ENCODE measurements at places on chromosomes 13 and 19.

DNA sequence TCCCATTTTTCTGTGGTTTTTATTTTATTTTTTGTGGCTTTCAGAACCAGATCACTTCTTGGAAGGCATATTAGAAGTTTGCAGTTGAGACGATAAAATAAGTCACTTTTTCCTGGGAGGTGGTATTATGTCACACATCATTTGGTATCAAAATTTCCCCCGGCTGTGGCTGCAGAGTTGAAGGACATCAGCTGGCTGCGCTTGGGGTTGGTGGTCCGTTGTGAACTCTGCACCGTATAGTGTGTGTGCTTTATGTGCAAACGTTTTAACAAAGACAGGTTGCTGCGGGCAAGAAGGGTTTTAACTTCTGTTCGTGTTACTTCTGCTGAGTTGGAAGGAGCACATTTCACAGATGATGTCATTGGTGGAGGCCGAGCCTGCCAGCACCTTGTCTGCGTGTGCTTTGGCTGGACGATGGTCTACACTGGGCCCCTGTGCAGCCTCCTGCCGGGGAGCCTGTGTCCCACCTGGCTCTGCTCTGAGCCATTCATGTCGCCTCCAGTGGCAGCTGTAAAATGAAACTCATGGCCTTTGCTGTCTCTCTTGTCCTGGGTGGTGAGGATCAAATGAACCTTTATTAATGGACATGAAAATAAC lies 9.6 kb downstream of the ATP11A start:
- no peak for DNase-seq

DNA sequence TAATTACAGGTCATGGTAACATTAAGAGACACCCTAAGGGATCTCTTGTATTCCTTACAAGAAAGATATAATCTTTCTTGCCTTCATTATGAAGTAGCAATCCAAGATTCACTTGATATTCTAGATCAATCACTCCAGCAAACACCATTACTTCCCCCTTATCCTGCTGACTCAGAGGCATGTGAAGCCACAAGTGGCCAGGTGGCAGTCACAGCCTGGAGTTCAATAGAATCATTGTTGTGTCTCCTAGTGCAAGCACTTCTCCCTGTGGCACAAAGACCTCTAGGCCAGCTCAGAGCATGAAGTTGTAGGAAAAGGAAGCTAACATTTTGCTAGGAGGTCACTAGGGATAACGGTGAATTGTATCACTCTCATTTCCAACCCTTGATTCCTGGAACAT lies 864.3 kb upstream of the ATXN8OS start:
- DNase-seq: no peak

DNA sequence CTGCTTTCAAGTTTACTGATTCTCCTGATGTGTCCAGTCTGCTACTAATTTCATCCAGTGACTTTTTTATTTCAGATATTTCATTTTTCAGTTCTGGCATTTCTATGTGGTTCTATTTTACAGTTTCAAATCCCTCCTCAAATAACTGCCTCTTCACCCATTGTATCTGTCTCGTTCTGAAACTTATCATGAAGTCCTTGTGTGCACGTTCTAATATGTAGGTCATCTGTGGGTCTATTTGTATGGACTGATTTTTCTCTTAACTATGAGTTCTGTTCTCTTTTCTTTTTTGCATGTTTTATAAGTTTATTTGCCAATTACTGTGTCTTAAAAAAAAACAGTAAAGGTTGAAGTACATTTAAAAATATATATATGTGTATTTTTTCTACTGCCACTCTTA lies 43.3 kb downstream of the KCNC3 start:
- DNase-seq: no peak

DNA sequence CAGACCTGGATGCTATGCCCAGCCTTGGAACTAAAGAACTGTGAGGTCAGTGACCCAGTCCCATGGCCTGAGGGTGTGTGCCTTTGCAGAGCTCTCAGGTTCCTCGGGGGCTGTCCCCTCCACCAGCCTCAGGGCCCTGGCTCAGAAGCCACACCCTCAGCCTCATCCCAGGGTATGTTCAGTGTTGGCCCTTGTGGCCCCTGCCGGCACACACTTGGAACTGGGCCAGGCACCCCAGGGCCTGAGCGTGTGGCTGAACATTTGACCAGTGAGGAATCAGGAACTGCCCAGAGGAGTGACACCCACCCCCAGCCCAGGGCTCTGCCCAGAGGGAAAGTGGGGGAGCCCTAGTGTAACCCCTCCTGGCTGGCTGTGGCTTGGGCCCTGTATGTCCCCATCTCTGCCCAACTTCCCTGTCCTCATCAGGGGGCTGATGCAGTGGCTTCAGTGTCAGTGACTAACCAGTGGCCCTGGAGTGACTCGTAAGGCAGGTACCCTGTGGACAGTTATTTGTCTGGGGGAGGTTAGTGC lies 10.0 kb downstream of the NKPD1 start:
- no peak for DNase-seq

- no peak for DNase-seq
These were observed 2.5 kb downstream of the KANK3 start for GRCh38 chr19:8340341-8341096.

DNA sequence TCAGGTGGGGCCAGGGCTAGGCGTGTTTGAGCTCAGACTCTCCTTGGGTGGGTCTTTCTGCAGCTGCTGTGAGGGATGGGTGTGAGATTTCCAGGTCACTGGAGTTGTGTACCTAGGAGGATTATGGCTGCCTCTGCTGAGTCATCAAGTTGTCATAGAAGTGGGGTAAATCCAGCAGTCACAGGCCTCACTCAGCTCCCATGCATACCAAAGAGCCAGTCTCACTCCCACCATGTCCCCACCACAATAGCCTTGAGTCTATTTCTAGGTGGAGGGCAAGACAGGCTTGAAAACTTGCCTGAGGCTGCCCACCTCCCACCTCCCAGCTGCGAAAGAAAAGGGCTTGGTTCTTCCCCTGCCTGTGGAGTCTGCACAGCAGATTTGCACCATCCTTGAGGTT lies 194.0 kb upstream of the PCDH17 start:
- DNase-seq: no peak

DNA sequence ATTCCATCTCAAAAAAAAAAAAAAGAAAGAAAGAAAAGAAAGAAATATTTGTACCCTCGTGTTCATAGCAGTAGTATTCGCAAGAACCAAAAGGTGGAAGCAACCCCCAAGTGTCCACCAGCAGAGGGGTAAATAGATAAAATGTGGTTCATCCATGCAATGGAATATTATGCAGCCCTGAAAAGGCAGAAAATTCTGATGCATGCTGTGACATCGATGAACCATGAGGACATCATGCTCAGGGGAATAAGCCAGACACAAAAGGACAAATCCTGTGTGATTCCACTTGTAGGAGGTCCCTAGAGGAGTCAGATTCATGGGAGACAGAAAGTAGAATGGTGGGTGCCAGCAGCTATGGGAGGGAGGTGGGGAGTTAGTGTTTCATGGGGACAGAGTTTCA lies 6.4 kb upstream of the LRRC8E start:
- no peak for DNase-seq

DNA sequence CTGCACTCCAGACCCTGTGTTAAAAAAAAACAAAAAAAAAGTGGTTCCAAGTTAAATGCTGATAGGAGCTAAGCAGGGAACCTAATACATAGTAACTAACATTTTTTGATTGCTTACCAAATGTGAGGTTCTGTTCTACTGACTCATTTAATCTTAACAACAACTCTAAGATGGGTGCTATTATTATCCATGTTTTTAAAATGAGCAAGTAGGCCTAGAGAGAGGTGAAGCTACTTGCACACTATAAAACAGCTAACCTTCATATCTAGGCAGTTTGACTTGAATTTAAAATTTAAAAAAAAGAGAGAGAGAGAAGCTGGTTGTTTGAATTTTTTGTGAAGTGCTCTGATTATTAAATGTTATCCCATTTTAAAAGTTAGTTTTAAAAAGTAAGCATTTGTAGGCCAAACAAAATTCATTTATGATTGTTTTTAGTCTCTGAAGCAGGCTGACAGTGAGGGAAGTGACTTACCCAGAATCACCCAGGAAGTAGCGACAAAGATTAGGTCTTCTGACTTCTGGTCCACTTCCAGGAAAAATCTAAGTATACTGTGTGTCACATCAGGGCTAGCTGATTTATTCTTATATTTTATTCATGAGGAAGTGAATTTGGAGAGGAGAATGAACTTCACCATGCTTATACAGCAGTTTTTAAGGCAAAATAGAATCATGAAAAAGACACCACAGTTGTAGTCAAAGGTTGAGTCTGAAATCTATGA lies 2.4 kb downstream of the SIGLECL1 start:
- no peak for DNase-seq

DNA sequence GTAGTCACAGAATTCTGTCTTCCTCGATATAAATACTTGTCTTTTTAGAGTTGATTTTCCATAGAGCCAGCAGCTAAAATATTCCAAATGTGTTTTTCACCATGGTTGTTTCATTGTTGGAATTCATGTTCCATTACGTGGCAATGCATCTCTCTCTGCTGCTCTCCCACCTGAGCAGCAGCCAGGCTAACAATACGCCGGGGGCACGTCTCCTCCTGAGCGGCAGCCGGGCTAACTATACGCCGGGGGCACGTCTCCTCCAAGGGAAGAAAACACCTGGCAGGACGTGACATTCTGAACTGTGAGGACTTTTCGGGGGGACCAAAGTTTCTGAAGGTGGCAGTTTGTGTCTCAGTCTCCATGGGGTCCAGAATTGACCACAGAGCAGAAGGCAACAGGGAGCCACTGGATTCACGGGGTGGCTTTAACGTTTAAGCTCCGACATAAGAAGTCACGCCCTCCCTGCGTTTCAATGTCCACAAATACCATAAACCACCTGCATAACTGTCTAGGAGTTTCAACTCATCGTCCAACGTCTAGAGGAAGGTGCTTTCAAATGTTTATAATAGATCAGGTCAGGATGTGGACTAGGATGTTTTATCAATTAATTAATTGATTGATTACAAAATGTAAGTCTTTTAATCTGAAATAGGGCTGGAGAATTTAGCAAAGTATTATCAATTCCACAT lies 15.1 kb downstream of the PLPP2 start:
- DNase-seq: no peak

DNA sequence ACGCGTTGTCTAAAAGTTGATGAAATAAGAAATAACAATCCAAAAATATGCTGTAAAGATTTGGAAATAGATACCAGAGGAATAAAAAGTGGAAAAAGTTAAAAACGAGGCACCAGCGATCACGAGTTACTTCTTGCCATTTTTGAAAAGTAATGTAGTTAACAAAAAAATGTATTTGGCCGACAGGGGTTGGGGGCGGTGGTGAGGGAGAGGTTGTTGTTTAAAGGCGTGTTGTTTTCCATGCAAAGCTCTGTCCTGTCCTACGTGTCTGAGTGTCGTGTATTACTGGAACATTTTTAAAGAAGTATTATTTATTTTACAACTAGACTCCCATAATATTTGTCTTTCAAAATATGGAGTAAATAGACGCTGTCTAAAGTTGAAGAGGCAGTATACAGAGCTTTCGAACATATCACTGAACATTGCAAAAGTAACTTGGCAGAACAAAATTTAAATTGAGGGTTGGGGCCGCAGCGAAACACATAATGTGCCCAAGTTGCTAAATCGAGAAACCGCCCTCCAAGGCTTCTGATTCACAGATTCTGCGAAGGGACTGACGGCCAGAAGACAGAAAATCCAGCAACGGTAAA lies 823 bp downstream of the FBXO17 start:
- DNase-seq: no peak

- DNase-seq: no peak
These were observed 9.7 kb upstream of the DACH1 start for GRCh38 chr13:71876648-71877255.

DNA sequence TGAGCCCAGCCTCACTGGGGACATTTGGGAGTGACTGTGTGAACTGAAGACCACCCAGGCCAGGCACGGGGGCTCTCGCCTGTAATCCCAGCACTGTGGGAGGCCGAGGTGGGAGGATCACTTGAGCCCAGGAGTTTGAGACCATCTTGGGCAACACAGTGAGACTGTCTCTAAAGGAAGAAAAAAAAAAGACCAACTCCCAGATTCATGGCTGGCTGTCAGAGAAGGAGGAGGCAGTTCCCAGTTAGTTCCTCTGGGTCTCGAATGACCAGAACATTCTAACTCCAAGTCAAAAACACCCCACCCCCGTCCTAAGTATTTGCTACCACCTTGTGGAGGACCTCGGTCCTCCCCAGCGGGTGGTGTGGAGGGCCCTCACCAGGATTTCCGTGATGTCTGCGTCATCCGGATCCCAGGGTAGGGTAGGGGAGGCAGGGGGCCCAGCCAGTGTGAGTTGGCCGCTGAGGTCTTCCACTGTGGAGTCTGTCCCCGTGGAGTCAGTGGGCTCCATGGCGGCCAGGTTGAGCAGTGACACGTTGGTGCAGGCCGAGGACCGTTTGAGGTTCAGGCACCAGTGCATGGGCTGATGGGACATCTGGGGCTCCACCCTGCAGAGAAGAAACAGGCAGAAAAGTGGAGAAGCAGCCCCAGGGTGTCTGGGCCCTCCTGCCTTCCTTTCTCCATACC lies 1.3 kb downstream of the TSKS start:
- DNase-seq: no peak

DNA sequence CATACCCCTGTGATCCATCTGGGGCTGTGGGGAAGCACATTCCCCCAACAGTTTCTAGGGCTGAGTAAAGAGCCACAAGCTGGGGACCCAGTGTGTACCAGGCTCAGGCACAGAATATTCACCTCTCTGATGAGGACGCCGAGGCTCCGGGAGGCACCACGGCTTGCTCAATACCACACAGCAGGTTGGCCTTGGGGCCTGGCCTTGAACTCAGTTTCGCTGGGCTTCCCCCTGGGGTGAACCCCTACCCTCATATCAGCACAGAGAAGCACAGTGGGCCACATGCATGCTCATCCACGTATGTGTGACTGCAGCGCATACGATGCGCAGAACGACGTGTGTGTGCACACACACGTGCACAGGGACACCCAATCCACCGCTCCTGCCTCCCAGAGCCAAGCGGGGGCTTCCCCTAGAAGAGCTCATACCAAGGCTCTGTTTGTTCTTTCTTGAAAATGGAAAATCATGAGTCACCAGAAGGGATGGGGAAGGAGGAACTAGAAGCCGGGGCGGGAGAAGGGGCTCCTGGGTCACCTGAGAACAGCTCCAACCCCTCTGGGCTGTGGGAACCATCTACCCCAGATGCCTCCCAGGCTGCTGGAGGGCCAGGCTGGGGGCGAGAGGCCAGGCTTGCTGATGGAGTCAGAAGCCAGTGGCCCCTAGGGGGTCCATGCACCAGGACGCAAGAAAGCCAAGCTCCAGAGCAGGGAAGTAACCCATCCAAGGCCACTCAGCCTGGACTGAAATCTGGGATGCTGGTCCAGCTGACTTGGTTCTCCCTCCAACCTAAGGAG lies 4.9 kb upstream of the PDE4C start:
- no peak for DNase-seq

DNA sequence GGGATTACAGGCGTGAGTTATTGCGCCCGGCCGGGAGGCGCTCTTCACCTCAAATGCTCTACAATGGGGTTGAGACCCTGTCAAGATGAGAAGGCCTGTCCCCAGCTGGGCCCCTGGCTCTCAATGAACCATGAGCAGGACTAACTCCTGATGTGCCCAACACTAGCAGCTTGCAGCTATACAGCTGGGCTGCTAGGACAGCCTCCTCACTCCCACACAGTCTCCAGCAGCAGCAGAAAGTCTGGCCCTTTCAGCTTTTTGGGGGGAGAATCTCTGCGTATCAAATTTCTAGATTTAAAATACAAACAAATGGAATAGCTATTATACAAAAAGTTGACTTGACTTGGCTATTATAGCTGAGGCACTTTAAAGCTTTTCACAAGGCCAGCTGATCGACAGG lies 30.2 kb downstream of the TMTC4 start:
- no peak for DNase-seq

GRCh38 chr13:100156788-100157187 lies 67.9 kb downstream of the PCCA start:
- DNase-seq: no peak

Measured in activated T-helper 1 cell treated with anti-CD3 and anti-CD28 coated beads, Interleukin-2, amount 50 U/mL, for 16 hours (primary cell).